ENCODE measurements at places on chromosomes 5 and 9. TPM values are rescaled to one million over a fixed set of nuclear protein-coding genes. Genes with fewer than 3 reads are reported as not detected.

Gene ARSI
- total RNA-seq = 1.4 TPM

GRCh38 chr5:172782169-172783039 lies 11.4 kb upstream of the DUSP1 start:
- no peak for DNase-seq

DNA sequence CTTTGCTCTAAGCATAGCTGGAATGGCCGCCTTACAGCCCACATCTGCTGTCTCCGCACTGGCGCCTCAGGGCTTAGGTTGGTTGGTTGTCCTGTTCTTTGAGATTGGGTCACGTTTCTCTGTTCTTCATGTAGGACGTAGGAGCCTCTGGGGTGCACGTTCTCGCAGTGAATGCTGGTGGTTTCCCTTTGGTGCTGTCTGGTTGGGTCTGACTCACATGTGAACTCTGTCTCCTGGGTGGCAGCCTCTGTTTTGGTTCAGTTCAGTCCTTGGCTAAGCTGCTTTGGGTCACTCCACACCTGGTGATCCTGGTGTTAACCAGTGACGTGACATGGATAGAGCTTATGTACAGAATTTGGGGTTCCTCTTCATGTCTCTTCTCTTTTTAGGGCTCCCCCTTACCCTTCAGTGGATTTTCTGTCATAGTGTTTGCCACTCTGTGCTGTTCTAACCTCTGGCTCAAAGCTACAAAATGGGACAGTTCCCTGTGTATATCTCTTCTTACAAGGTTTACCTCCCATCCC lies 12.6 kb upstream of the LPCAT1 start:
- DNase-seq = no peak

Gene SCGB3A2
- total RNA-seq = 1.4 TPM

GRCh38 chr5:123496892-123497291 lies 15.1 kb upstream of the CSNK1G3 start:
- DNase-seq = no peak

Gene STRBP
- 56.7 TPM for total RNA-seq

Gene PCDHA5
- total RNA-seq = 2.1 TPM

GRCh38 chr9:93028448-93029006 lies 30.0 kb upstream of the SUSD3 start:
- no peak for DNase-seq

Gene SLC4A9
- total RNA-seq = not detected

DNA sequence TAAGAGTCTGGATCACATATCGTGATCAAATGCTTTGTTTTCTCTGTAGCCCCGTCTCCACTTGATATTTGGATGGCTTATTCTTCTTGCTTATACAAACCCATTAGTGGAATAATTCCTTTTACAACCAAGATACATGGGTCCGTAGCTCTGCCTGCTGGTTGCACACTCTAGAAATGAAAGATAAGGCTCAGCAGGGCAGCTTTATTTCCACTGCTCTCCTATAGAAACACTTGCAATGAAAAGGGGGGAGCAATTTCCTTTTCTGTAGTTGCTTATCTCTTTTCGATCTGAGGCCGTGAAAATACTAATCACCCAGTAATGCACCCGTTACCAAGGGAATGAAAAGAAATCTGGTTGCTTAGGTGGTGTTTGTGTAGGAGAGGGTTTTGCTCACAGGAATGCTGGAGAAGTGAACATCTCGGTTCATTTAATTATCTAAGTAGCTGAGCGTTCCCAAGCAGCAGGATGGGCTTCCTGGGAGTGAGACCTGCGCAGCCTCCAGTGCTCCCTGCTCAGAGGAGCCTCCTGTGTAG lies 131.7 kb downstream of the ADAMTS16 start:
- no peak for DNase-seq

DNA sequence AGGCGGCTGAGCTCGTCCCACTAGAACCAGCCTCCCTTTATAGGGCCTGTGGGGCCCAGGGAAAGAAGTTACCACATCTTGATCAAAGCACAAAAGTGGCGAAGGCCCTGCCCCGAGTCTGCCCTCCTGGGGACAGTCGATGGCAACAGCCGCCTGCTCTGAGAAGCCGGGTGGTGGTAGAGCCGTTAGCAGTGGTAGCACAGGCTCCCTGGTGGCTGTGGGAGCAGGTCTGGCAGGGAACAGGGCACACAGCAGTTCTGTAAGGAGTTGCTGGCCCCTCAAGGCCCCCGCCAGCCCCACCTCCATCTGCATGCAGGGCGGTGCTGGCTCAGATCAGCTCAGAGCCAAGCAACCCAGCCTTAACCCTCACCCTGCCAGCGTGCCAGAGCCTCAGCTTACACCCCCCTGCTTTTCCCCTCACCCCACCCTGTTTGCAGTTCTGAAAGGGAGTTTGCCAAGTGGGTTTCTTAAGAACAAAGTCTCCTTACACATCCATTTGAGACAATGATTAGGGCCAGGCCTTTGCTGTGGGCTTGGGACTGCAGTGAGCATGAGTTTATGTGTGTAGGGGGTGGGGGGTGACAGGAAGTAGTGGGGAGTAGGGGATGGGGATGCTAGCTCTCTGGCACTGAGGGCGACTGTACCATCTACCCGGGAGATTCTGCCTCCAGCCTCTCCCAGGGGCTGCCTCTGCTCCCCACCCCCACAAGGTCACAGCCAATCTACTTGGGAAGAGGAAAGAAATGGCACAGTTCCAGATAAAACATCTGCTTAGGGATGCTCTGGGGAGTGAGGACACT lies 11.8 kb downstream of the ACSL6 start:
- no peak for DNase-seq

- DNase-seq = peak; percentile 67
Observed at GRCh38 chr9:92717201-92718085, 47.2 kb downstream of the BICD2 start.

DNA sequence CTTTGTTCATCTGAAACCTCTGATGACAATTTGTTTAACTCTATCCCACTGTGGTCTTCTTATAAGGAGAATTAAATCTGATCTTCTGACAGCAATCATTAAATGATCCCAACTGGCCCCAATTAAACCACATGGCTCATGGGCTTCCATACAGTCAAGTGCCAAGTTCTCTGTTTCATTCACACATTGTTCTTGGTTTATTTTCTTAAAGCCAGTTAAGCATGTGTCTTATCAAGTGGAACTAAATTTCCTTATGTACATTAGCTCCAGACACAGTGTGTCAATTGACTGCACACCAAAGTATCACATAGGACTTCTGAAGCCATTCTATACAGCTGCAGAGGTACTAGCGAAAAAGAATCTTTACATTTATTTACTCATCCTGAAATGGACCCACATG lies 51.2 kb downstream of the MEF2C start:
- DNase-seq = no peak

Gene PTAR1
- 35.9 TPM for total RNA-seq

Gene SOX30
- not detected for total RNA-seq

DNA sequence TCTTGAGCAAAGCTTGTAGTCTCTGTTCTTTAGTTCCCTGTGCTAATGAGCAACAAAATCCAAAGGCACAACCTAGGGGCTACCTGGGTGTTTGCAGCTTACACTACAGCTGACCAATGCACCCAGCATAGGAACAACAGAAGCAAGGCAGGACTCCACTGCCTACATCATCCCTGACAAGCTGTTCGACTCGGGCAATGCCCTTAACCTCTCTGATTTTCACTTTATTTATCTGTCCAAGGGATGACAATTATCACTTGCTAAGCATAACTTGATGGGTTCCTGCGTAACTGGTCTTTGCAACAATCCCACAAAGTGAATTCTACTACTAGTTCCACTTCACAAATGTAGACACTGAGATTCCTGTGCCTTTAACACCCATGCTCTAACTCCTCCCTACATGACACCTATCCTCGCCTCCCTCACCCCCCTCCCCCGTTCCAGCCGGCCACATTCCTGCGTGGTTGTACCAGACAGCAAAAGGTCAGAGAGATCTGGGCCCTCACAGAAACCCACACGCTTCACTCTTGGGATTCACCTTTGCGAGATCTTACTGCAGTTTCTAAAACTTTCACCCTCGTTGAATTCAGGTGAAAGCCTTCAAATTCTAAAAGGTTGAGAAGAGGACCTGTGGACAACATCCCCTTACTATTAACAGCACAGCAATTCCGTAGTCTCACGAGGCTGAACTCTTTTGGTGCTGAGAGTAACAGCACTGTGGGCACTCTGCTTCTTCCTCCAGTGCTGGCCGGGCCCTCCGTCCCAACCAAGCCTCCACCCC lies 995 bp downstream of the IPPK start:
- DNase-seq = no peak

DNA sequence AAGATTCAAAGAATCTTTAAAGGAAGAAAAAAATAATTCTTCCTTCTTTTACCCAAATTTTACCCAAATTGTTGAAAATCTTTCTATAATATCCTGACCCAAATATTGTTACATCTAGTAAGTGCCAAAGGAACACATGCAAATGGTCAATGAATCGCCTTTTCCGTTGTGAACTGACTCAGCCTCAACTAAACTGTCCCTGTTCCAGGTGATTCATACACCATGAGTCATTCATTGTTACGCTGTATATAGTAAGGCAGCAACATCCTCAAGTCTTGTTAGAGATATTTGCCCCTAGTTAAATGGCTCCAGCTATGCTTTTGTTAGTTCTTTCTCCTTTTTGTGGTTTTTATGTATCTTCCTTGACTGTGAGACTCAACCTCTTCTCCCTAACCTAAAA lies 9.7 kb downstream of the PTGER4 start:
- DNase-seq = no peak

GRCh38 chr5:116559239-116559638 lies 15.4 kb downstream of the SEMA6A start:
- no peak for DNase-seq

Gene SPATA31E1
- not detected for total RNA-seq

GRCh38 chr5:176578391-176578808 lies 29.3 kb downstream of the CDHR2 start:
- DNase-seq = no peak

GRCh38 chr5:98631311-98632054 lies 142.0 kb upstream of the RGMB start:
- no peak for DNase-seq

GRCh38 chr5:78636682-78637081 lies 11.9 kb downstream of the LHFPL2 start:
- no peak for DNase-seq

DNA sequence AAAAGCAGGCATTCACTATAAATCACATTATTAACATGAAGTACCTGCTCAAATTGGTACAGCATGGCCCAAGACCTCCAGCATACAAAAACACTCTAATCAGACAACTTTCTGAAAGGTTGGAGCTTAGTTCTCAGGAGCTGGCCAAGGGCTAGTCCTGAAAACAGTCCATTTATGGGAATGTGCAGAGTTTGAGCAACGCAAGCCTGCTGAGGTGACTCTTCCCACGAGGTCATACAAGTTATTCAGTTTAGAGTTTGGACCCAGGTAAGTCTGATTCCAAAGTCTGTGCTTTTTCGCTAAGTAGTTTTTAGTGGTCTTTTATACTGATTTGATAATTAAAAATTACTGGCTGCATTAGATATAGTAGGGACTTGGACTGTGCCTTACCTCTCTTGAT lies 52.6 kb downstream of the AP3S1 start:
- DNase-seq = no peak

Gene ARAP3
- total RNA-seq = 8.4 TPM

DNA sequence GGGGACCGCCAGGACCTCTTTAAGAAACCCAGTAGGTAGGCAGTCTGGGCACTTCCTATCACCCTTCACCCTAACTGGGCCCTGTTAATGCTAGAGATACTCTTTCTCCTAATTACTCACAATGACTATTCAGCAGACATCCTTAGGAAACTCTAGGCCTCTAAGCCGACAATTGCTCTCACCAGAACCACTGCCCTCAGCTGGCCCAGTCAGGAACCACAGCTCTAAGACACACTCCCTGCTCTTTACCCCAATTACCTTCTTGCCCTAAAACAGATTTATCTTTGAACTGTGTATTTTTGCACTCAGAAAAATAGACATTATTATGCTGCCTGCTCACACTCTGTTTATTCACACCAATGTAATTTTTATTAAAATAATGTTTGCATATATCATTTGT lies 432.6 kb upstream of the SLC30A5 start:
- no peak for DNase-seq

Gene GZMA
- total RNA-seq = not detected

Gene GPBP1
- 82.4 TPM for total RNA-seq

DNA sequence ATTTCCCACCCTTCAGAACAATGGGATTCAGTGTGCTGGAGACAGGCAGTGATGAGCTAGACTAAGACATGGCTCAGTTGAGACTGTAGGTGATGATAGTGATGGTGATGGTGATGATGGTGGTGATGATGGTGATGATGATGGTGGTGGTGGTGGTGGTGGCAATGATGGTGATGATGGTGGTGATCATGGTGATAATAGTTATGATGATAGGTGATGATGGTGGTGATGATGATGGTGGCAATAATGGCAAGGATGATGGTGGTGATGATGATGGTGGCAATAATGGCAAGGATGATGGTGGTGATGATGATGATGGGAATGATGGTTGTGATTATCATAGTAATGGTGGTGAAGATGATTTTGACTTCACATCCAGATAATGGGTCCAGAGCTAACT lies 176.7 kb downstream of the NXNL2 start:
- DNase-seq = no peak

DNA sequence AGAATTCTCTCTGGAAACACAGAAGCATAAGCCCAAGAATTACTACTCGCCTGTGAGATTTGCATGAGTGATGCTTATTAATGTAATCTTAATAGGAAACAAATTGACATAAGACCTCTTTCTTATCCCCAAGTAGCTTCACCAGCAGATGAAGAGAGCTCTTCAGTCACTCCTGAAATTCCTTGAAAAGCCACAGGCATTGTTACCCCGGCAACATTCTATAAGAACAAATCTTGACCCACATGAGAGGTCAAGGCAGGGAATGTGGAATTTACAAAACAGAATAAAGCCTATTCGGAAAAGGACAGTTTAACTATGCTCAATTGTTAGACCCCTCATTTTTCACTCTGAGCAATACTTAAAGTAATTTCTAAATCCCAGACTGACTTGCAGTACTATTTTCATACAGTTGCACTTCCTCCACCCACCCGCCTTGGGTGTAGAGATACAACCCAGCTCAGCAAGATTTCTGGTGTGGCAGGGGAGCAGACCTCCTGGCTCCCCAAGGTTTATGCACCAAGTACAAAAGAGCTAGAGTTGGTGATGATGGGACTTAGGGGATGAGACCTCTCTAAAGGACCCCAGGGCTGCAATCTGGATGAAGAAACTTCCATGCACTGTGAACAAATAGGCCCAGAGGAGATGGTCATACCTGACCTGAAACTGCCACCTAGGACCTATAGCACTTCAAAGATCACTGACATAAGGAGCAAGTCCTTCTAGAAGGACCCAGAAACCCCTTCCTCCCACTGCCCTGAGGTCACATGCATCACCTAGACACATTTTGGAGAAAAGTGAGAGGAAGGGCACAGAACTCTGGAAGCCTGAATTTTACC lies 242.1 kb downstream of the ZNF608 start:
- DNase-seq = no peak

All from type B pancreatic cell (in vitro differentiated cells).